ENCODE measurements at places on chromosomes 3 and 15.

GRCh38 chr3:101414121-101414520 lies 93.7 kb upstream of the IMPG2 start:
- no peak for DNase-seq

DNA sequence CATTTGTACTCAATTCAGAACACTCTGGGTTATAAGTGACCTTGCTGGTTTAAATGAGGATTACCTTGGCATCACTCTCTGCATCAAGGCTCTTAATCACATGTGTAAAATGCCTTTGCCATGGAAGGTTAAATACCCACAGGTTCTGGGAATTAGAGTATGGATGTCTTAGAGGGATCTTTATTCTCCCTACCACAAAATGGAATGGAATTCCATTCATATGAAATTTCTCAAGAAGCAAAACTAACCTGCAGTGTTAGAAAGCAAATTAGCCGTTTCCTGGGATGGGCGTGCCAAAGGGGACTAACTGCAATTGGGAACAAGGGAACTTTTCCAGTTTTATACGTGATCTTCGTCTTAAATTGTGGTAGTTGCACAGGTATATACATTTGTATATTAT lies 39.8 kb downstream of the TBL1XR1 start:
- DNase-seq: no peak

GRCh38 chr3:180416111-180416594 lies 185.8 kb upstream of the TTC14 start:
- DNase-seq: no peak

DNA sequence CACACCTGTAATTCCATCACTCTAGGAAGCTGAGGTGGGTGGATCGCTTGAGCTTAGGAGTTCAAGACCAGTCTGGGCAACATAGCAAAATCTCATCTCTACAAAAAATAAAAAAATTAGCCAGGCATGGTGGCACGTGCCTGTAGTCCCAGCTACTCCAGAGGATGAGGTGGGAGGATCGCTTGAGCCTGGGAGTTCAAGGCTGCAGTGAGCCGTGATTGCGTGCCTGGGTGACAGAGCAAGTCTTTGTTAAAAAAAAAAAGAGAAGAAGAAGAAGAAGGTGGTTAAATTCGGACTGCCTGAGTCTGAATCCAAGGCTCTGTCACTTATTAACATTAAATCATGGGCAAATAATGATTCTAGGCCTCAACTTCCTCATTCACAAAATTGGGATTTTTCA lies 51.0 kb downstream of the EOMES start:
- DNase-seq: no peak

DNA sequence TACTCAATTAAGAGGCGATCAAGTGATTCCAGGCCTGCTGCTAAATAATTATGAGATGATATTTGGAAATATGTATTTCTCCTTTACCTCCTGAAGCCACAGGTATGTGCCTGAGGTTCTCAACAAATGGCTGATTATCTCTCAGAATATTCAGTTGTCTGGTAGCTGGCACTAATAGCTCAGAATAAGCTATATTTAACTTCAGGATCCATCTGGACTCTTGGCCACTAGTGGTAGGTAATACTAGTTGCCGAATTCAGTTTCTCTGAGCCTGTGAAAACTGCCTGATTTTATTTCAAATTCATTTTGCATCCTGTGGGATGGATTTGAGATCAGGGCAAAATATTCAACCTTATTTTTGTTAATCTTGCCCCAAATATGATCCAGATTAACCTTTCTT lies 499.0 kb downstream of the DIPK2A start:
- DNase-seq: no peak

DNA sequence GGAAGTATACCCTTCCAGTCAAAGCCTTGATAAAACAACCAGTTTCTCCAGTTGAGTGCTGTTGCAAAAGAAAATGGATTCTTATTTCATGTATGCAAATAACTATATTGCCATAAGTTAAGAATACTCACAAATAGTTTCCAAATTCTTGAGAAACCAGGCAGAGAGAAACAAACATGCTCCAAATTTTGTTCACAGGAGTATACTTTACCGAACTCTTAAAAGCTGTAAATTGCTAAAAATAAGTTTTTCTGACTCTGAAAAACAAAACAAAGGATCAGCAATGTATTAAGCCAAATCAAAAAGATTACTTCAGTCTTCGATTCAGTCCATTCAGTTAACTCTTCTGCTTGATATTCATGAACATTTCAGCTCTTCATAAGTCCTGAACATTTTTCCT lies 646.5 kb downstream of the MCTP2 start:
- DNase-seq: no peak

GRCh38 chr3:33322412-33322811 lies 45.2 kb downstream of the FBXL2 start:
- DNase-seq: no peak

GRCh38 chr3:114329823-114330222 lies 36.0 kb downstream of the TIGIT start:
- DNase-seq: no peak

DNA sequence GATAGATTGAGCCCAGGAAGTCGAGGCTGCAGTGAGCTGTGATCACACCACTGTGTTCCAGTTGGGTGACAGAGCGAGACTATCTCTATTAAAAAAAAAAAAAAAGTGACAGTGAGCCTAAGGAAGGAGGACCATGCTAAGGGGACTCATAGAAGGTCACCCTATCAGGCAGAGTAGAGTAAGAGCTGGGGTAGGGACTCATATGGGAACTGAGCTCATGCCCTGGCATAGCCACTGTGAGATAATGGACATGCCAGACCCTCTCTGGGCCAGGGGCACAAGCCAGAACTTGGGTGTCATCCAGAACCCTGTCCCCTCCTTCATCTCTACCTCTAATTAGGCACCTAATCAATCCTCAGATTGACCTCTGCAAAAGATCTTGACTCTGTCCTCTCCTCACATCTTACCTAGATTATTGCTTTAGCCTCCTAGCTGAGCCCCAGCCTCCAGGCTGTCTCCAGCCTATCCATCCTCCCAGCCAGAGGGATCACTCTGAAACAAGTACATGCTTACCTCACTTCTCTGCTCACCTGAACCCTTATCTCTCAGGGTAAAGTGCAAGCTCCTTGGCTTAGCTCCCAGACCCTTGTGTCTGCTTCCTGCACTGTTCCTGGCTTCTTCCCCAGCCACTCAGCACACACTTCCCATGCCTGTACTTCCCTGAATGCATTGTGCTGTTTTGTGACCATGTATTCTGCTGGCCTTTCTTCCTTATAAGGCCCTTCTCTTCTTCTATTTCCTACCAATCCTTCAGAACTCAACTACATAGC lies 76.4 kb downstream of the DAPK2 start:
- no peak for DNase-seq

DNA sequence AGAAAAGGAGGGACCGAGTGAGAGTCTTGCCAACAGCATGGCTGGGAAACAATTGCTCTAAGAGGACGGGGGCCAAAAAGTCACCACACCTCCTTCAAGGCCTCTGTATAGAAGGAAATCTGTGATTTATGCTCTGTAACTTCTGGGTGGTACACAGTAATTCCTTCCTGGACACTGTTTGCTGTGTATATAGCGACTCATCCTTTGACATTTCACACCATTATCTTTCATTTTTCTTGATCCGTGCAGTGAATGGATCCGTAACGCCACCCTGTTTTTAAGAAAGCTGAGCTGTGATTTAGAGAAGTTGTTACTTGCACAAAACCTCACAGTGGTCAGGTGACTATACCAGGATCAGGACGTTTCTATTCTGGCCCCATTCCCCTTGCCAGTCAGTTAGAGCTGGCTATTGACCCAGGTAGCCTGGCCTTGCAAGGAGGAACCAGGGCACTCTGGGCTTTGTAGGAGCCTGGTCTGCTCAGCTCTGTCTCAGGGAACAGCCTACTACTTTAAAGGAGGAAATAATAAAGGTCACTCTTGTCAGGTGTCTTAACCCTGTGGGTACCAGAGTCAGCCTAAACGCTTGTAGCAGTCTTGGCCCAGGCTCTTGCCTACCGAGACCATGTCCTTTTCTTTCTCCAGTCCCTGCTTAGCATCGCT lies 86.5 kb upstream of the MYZAP start:
- DNase-seq: no peak

GRCh38 chr3:32284443-32285212 lies 46.1 kb downstream of the CMTM8 start:
- DNase-seq: no peak

DNA sequence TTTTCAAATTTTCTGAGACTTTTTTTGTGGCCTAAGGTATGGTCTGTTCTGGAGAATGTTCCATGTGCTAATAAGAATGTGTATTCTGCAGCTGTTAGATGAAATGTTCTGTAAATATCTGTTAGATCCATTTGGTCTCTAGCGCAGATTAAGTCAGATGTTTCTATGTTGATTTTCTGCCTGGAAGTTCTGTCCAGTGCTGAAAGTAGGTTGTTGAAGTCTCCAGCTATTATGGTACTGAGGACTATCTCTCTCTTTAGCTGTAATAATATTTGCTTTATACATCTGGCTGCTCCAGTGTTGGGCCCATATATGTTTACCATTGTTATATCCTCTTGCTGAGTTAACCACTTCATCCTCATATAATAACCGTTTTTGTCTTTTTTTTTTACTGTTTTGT lies 13.2 kb upstream of the TUBGCP5 start:
- no peak for DNase-seq

DNA sequence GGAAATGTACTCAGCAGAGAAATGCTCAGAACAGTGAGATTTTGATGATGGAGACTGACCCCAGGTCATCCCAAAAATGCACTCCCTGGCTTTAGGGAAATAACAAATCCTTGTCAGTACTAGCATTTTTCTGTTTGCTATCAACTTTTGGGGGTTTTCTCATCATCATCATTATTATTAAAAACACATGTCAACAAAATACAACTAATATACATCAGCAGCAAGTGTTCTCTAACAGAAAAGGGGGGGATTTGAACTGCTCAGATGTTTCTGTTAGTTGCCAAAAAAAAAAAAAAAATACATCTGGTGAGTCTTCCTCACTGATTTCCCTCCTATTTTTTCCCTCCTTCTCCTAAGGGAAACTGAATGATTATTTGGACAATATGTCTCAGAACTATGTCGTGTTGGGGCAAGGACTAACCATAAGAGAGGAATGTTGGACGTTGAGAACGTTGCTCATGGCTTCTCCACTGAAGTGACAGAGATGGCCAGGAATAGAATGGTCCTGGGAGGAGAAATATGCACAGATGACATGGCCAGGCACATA lies 230.0 kb upstream of the MCTP2 start:
- no peak for DNase-seq

GRCh38 chr3:114809668-114810413 lies 337.2 kb downstream of the ZBTB20 start:
- DNase-seq: no peak

- no peak for DNase-seq
Measured at GRCh38 chr15:62933386-62933785, 109.2 kb upstream of the TPM1 start.

All from T-helper 9 cell (primary cell).